ENCODE measurements at places on chromosomes 13 and 19.

DNA sequence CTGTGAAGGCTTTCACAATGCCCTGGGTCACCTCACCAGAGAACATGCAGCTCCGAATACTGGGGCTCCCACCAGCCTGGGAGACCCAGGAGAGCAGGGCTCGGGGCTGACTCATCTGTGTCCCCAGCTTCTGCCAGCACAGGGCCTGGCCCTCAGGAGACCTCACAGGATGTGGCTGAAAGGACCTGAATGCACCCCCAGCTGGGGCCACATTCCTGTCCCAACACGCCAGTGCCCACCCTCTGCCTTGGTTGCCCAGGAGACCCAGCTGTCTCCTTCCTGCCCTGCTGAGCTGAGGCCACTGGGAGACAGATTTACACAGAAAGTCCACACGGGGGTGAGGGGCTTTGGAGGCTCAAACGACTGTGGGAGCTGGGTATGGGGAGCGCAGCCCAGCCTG lies 11.9 kb downstream of the BCAT2 start:
- DNase-seq = no peak

DNA sequence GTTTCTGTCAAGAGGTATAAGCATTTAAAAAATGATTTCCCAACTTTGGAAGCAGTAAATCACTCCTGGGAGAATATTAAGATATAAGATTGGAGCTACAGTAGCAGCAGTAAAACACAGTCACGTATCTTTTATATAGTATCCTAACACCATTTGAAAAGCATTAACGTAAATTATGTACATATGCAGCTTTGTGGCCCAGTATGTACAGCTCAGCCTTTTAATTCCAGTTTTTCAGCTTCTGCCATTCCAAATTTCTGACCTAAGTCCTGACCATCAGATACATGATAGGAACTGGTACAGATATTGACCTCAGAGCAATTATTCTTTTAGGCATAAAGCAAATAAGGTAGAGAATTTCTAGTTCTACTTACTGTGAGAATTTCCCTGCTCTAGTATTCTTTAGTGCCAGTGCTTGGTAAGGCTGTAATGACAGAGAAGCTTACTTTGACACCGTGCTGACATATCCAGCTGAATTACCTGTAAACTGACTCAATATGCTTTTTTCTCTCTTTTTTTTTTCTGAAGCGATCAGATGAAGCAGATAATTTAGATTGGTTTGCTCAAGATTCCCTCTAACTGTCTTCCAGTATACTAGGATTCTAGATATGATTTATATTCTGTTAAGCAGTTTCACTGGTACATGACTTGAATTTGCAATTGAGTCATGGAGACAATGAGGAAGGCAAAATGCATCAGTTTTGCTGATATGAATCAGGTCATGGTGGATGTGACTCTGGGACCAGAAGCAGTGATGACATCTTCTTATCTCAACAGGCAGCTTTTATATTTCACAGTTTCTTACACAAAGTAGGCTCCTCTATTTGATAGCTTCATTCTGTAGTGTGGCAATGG lies 703.6 kb downstream of the SLITRK6 start:
- no peak for DNase-seq

GRCh38 chr19:40726279-40726678 lies 9.4 kb downstream of the ITPKC start:
- DNase-seq = no peak

- no peak for DNase-seq
Measured at GRCh38 chr19:10412257-10412977, 7.9 kb upstream of the PDE4A start.

DNA sequence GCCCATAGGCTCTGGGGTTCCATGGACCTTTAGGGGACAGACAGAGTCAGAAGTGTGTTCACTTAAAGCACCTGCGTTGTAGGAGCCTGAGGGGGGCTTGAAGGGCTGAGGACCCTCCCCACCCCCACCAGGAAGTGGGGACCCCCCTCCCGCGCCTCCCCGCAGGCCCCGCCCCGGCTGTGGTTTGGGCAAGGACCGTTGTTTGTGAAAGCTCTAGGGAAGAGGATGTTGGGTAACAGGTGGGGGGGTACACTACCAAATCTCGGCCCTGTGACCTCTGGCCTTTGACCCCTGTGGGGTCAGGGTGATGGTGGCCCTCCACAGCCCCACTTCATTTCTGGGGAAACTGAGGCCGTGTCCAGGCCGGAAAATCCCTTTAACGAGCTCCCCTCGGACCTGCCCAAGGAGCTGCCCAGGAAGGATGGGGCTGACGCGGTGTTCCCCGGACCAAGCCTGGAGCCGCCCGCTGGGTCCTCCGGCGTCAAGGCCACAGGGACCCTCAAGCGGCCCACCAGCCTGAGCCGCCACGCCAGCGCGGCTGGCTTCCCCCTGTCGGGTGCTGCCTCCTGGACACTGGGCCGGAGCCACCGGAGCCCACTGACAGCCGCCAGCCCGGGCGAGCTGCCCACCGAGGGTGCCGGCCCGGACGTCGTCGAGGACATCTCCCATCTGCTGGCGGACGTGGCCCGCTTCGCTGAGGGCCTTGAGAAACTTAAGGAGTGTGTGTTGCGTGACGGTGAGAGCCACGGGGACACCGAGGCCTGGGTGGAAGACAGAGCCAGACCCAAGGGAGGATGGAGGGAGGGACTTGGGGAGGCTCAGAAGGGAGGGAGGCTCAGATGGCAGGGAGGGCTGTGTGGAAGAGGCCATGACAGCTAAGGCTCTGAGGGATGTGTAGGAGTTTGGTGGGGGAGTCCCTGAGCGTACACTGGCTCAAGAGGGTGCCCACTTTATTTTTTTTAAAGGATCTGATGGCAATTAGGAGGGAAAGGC lies 1.3 kb downstream of the ARHGAP45 start:
- no peak for DNase-seq

DNA sequence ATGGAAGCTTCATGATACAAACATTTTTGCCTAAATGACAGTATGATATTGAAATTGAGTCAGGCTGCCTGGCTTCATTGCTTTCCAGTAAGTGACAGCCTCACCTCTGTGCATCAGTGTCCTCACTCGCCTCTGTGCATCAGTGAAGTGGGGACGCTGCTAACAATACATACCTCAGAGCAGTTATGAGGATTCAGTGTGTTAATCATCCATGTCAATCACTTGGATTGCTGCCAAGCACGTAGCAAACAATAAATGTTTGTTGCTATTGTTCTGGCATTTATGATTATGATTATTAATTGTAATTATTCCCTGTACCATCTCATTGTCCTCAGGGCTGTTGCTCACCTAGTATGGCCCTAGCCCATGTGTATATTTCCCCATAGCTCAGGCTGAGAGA lies 8.8 kb downstream of the PPP2R1A start:
- no peak for DNase-seq

DNA sequence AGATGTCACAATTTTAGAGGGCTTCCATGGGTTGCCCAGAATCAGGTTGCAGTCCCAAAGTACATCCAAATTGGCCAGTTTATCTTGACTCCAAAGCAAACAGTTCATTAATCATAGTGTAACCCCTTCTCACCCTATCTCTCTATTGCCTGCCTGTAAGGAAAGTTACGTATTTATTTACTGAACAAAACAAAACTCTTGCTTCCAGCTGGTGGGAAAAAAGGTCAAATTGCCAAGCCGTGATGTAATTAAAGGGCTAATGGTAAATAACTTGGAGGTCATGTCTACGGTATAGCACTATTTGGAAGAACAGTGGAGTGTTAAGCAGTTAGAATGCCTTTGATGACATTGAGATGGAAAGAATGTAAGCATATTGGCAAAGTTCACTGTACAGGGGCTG lies 214.0 kb downstream of the DLEU7 start:
- no peak for DNase-seq

DNA sequence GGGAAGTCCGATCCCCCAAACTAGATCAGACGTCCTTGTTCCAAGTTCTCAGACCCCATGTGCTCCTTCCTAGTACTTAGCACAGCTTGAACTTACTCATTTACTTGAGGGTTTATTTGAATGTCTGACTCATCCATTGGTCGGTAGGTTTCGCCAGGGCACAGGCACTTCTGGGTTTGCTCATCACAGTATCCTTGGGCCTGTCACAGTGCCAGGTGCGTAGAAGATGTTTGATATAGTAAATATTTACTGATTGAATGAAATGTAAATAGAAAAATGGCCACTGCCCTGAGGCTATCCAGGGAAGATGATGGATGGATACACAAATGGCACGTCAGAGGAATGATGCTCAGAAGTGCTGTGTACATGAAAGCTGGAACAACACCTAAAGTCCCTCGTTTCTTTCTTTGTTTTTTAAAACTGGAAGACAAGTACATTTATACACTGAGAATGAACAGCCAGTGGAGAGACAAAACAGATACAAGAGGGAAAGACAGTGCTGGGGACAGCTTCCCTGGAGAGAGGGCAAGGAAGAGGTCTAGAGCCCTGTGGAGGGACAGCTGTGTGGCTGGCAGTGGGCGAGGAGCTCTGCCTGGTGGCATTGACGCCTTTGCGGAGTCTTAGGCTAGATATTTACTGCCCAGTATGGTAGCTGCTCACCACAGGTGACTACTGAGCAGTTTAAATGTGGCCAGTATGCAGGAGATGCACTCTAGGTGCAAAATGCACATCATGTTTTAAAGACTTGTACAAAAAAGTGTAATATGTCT lies 31.2 kb upstream of the KL start:
- no peak for DNase-seq

- DNase-seq = no peak
Measured at GRCh38 chr13:44601586-44601985, 25.5 kb upstream of the TSC22D1 start.

GRCh38 chr13:113724780-113725315 lies 34.2 kb upstream of the TMEM255B start:
- DNase-seq = no peak

- DNase-seq = no peak
Measured at GRCh38 chr19:34124828-34125227, 47.5 kb upstream of the LSM14A start.

- no peak for DNase-seq
Measured at GRCh38 chr19:35330475-35330874, 1.5 kb downstream of the CD22 start.

- peak; percentile 72 for DNase-seq
Measured at GRCh38 chr19:46639358-46640182, 3.6 kb upstream of the GNG8 start.

DNA sequence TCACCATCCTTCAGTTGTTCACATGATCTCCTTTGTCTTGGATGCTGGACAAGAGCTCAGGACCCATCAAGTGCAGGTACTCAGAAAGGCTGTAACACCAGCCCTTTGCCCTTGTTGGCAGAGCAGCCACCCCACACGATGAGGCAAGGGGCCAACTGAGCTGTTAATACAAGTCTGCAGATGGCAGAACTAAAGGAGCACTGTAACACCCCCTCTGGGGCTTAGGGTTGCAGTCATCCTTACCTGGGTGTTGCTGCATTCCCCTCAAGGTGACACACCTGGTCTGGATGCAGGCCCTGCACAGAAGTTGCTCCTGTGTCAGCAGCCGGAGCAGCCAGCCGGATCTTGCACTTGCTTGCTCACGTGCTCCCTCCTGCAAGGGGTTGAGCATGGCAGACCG lies 52.0 kb downstream of the STARD13 start:
- DNase-seq = no peak

GRCh38 chr13:40657307-40657706 lies 9.1 kb downstream of the FOXO1 start:
- no peak for DNase-seq

GRCh38 chr13:73722120-73722519 lies 412.1 kb downstream of the KLF12 start:
- DNase-seq = peak; percentile 13

DNA sequence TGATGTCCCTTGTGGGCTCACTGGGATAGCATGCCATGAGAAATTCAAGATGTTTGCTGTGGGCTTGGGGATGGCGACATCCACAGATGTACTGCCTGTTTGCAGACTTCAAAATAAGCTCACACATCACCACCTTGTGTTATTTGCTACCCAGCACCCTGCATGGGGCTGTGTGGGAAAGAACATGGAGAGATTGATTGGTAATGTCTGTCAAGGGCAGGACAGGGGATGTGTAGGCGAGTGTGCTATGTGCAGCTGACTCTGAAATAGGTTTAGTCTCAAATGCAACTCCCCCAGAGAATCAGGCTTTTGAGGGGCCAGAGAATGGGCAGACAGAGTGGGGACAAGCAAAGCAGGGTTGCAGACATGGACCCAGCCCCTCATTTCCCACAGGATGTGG lies 24.7 kb downstream of the PNPLA6 start:
- DNase-seq = no peak

DNA sequence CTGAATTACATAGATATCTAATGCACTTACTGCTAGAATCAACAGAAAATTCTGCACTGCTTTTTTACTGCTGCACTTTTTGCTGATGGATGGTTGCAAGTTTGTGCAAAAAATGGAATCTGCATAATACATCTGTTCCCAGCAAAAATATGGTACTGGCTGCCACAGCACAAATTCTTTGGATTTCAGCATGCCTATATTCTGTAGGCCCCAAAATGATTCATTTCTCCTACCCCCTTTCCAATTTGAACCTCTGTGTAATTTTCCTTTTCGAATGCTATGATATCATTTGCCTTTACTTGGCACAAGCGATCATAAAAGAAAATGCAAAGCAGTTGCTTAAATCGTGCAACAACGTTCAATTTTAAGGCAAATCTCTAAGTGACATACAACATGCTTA lies 524.2 kb upstream of the NBEA start:
- no peak for DNase-seq

DNA sequence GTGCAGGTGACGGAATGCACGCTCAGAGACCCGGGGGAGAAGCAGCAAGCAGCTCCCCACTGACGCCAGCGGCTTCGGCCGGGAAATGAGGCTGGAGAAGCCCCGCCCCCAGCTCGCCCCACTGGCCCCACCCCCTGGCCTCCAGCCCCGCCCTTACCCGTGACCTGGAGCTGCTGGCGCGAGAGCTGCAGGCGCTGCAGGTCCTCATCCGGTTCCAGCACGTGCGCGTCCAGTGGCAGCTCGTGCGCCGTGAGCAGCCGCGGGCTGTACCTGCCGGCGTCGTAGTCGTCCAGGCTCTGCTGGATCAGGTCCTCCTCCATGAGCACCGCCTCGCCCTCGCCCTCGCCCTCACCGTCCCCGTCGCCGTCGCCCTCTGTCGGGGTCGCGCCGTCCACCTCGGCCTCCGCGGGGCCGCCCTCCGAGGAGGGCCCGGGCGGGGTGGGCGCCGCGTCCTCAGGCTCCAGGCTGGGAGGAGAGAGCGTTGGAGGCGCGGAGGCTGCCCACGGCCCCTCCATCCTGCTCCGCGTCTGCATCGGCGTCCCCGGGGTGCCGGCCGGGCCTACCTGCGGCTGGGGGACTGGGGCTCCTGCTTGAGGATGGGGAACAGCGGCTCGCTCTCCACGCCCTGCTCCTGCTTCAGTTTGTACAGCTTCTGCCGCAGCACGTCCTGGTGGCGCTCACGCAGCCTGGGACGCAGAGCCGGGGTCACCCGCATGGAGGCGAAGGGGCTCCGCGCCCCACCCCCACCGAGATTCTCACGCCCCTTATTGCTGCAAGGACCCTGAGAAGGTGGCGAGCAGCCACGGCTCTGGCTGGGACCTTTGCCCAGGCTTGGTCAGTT lies 6.4 kb upstream of the TBXA2R start:
- no peak for DNase-seq

DNA sequence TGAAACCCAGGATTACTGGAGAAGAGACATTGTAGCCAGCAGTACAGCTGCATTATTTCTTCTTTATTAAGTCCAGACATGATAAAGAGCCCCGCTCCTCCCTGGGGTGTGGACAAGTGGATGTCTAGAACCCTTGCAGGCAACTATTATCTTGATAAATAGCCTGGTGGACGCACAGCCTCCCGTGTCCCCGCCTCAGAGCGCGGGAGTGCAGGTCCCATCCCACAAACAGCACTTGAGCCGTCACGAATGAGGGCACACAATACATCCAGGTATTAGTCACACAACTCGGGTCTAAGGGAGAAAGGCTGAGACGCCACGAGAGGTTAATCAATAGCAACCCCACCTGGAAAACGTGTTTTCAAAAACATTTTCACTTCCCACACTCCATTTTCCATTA lies 213.2 kb upstream of the SOX1 start:
- DNase-seq = no peak

Measured in GM04504 (cell line).